ENCODE measurements at places on chromosomes 13 and 19. TPM values are rescaled to one million over a fixed set of nuclear protein-coding genes. Genes with fewer than 3 reads are reported as not detected.

DNA sequence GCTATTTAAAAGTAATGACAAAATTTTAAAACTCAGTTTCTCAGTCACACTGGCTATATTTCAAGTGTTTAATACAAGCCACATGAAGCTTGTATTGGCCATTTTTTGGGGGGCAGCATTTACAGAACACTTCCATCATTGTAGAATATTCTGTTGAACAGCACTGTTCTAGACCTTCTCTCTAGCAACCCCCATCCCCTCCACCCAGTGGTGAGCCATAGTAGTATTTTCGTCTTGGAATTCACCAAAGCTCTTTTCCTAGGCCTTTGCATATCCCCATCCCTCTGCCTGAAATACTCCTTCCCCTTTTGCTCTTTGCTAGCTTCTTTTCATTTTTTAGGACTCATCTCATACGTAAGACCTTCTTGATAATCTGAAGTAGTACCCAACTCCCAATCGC is 99.5 kb downstream of the ZC3H13 start:
- no peak for DNase-seq

ACER1 gene
- total RNA-seq, result not detected

DNA sequence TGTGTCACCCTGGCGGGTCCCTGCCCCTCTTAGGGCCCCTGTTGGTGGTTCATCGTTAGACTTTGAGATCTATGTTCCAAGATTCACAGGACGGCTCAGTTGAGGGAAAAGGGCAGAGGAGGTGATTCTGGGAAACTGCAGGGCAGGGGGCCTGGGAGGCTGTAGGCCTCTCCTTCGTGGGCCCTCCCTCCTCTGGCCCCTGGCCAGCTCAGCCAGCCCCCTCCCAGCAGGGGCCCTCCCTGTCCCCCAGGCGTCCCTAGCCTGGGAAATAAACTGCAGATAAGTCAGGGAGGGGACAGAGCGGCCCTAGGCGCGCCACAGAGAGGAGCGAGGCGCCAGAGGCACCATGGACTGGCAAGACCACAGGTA is 6.5 kb downstream of the HIF3A start:
- no peak for DNase-seq

DNA sequence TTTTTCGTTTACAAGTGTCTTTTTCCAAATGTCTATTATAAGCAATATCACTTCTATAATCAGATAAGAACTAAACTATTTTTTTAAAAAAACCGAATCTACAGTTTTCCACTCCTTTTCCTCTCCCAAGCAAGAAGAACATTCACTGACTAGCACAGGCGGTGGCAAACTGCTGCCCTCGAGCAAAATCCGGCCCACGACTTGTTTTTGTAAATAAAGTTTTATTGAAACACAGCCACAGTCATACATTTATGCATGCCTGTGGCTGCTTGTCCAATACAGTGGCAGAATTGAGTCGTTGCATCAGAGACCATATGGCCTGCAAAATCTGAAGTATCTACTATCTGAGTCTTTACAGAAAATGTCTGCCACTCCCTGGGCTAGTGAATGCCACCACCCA is 27.4 kb downstream of the INSR start:
- no peak for DNase-seq

DNA sequence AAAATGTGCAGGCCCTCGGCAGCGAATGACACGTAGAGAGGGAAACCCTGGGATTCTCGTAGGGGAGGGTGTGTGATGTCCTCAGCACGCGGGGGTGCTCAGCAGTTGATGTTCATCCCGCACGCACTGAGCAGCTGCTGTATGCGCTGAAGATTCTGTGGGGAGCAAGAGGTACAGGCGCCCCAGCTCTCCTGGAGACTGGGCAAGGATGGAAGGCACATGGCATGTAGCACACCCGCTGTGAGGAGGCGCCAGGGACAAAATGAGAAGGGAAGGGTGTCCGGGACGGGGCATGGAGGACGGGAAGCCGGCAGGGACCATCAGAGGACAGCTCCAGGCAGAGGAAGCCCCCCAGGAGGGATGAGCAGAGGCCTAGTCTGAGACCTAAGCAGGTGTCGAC is 15.4 kb downstream of the ATP11A start:
- DNase-seq, result no peak

- peak; percentile 48 for DNase-seq
Measured at GRCh38 chr13:30963791-30964190, 31.3 kb downstream of the TEX26 start.
